ENCODE measurements at places on chromosomes 3 and 15.

DNA sequence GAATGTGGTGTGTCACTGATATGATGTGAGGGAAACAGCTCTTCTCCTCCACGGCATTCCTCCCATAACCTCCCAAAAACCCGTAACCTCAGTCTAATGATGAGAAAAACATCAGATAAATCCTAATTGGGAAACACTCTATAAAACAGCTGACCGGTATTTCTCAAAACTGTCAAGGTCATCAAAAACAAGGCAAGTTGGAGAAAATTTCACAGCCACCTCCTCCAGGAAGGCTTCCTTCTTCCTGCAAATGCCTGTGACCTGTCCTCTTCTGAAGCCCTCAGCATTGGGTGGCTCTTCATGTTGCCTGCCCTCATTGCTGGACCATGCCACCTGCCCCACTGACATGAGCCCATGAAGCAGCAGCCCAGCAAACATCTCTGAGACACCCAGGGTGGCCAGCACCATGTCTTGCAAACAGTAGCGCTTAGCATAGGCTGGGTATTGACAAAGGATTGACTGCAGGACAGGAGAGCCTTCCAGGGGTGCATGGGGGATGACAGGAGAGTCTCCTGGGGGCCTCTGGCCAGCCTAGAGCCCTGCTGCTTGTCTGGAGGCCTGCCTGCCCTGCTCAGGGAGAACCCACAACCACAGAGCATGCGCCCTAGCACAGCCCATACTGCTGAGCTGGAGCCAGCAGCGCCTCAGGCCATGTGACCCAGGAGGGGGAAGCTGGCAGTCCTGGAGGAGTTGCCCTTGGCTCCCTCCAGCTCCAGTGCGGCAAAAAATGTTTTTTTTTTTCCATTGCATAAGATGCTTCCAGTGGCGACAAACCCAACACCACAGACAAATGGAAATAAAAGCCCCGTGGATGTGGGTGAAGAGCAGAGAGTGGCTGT lies 49.7 kb downstream of the XXYLT1 start:
- no peak for DNase-seq

- peak; percentile 61 for DNase-seq
Measured at GRCh38 chr15:88246666-88247446, 9.7 kb downstream of the NTRK3 start.

GRCh38 chr3:60250206-60250605 lies 1001.0 kb downstream of the FHIT start:
- DNase-seq, result no peak

DNA sequence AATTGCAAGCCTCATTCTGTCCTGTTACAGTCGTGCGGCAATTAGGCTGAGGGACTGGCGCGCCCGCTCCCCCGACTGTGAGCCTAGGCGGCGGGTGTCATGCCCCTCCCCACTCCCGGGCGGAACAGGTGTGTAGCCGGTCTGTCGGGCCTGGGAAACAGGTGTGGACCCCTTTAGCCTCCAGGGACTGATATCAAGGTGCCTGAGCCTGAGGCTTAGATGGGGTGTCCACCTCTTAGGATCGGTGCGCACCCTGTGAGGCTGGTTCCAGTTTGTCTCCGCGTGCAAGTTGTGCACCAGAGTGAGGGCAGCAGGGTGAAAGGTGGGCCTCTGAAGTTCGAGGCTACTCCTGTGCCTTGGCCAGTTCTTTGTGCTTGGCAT lies 686 bp downstream of the VPS8 start:
- peak; percentile 4 for DNase-seq

DNA sequence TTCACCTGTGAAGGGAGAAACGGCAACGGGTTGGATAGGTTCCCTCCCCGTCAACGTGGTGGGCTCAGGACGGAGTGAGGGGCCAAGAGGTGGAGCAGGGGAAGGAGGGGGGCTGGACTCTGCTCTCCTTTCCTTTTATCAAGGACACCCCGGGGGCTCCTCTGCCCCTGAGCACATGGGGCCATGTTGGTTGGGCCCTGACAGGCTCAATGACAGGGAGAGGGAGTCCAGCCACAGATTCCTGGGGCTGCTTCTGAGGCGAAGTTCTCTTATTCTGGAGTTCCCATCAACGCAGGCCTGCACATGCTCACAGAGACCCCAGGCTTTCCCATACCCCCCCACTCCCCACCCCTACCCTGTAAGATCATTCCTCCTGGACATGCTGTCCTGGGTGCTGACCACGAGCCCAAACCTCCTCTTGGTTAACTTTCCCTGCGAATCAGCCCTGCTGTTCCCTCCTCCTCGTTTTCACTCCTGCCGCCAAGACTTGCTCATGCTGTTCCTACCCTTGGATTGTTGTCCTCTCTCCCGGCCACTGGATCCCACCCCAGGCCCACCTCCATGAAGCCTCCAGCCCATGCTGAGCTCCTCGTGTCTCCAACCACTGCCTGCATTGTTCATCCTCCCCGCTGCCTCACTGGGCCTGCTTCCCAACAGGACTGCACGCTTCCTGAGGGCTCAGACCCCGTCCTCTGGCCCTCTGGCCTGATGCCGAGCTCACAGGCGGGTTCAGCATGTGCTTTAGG lies 61.2 kb downstream of the SENP2 start:
- DNase-seq, result no peak

GRCh38 chr3:58336135-58336882 lies 3.6 kb downstream of the PXK start:
- no peak for DNase-seq

- no peak for DNase-seq
Measured at GRCh38 chr3:62371720-62372591, 1.4 kb downstream of the FEZF2 start.
